ENCODE measurements at places on chromosomes 2 and 18.

- DNase-seq: no peak
Observed at GRCh38 chr18:45528712-45529336, 86.5 kb upstream of the SLC14A2 start.

- no peak for DNase-seq
Observed at GRCh38 chr18:52992041-52992440, 652.0 kb downstream of the DCC start.

- no peak for DNase-seq
Observed at GRCh38 chr2:152355409-152355831, 20.4 kb downstream of the FMNL2 start.

GRCh38 chr18:56470406-56471351 lies 167.7 kb downstream of the TXNL1 start:
- DNase-seq: no peak
